ENCODE measurements at places on chromosomes 1 and 21. TPM values are rescaled to one million over a fixed set of nuclear protein-coding genes. Genes with fewer than 3 reads are reported as not detected.

GRCh38 chr1:50197216-50197615, 88.5 kb downstream of the ELAVL4 start:
- DNase-seq: no peak

- DNase-seq: no peak
Observed at GRCh38 chr1:41020654-41021053, 871 bp downstream of the SLFNL1 start.

DNA sequence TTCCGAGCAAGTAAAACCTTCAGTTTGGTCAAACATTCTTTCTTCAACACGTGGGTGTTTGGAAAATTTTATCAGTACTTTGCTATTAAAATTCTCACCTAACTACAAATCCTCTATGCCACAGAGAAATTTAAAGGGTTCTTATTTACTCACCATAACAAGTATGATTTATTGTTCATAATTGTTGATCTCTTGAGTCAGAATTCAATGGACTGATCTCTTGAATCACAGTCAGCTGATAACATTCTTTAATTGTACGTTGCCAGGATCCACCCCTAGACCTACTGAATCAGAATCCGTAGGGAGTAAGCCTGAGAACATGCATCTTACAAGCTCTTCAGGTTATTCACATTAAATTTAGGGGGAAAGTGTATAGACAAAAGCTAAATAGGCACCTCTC, 51.2 kb downstream of the DIPK1A start:
- no peak for DNase-seq

GRCh38 chr1:195617106-195617505, 991.1 kb downstream of the KCNT2 start:
- no peak for DNase-seq

Gene TPTE
- not detected for total RNA-seq

Gene AMY1A
- total RNA-seq: not detected
